Activated T-helper 17 cell treated with anti-CD3 and anti-CD28 coated beads, Interleukin-2, amount 50 U/mL, for 72 hours (primary cell): ENCODE measurements at places on chromosomes 7 and 10. TPM values are rescaled to one million over a fixed set of nuclear protein-coding genes. Genes with fewer than 3 reads are reported as not detected.

SPRN gene
- total RNA-seq, result not detected

RBP4 gene
- total RNA-seq, result not detected

KAT6B gene
- total RNA-seq, result 20.5 TPM

TAS2R5 gene
- total RNA-seq, result 2.4 TPM

MUC3A gene
- total RNA-seq, result not detected

PRF1 gene
- 22.5 TPM for total RNA-seq

HMX2 gene
- total RNA-seq, result 0.19 TPM

ICA1 gene
- total RNA-seq, result 1.4 TPM

- ATAC-seq, result no peak
Measured at GRCh38 chr10:108901781-108902618, 1021.3 kb downstream of the XPNPEP1 start.

- no peak for ATAC-seq
Measured at GRCh38 chr7:10930551-10930950, 43.1 kb upstream of the PHF14 start.

- no peak for ATAC-seq
Measured at GRCh38 chr7:115701141-115701540, 329.4 kb downstream of the TFEC start.

DNA sequence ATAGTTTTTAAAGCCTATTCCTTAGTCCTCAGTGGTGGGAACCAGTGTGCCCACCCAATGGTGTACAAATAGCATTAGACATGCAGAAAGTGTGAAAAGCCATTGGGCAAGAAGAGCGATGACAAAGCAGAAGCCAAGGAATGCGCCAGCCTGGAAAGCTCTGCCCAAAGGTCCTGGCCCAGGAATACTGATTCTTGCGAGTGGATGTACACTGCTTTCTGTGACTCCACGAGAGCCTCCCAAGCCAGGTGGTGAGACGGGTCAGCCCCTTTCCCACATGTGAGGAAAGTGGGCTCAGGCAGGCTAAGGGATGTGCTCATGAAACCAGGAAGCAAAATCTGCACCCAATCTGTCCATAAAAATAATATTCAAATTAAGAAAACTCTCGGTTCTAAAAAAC is 106.6 kb downstream of the ADCY1 start:
- ATAC-seq, result no peak

DNA sequence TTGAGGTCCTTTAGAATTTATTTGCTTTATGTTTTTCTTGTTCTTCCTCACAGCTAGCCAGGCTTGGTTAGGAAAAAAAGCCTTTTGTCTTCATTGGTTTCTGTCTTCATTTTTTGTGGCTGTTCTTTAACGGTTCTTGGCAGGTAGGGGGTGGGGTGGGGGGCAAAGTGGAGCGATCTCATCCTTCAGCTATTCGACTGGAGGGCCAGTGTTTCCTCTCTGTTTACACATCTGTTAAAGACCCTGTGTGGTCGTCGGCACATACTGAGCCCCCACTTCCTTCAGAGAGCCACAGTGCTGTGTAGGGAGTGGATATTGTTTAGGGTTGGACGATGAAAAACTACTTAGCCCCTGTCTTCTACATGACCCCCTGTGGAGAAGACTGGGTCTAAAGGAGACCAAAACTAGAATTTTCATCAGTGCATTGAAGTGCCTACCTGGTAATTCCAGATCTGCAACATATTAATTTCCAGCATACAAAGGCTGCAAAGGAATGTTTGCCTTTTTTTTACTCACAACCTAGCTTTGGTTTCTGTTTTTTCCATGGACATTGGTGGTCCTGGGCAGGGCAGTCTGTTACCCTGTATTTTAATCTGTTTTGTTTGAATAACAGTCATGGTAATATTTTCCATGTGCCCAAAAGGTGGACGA is 29.0 kb downstream of the PRPF18 start:
- ATAC-seq, result no peak

GRCh38 chr10:124558339-124559321 is 97.0 kb downstream of the LHPP start:
- no peak for ATAC-seq

- ATAC-seq, result no peak
Measured at GRCh38 chr7:110569486-110570205, 521.3 kb upstream of the LRRN3 start.

- no peak for ATAC-seq
Measured at GRCh38 chr7:31687024-31687748, at the start of gene PPP1R17. TSS of gene PPP1R17 (plus strand) at chr7:31687215. CDS start at chr7:31692442, 5,227 bp downstream.

GRCh38 chr7:79296553-79297320 is 156.7 kb downstream of the MAGI2 start:
- ATAC-seq, result no peak

DNA sequence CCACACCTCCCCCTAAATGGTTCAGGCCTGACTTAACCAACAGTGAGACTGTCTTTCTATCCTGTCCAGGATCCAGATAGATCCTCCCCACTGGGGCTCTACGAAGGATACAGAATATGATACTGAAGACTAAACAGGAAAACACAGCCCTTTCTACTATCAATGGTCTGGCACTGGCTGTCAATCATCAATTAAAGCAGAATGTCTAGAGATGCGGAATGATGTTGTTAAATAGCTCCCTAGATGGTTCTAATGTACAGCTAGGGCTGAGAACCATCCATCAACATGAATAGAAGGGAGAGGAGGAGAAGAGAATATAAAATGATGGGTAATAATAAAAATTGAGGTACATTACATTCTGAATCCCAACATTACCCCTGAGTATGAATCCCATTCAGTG is 314.3 kb upstream of the CELF2 start:
- no peak for ATAC-seq

DNA sequence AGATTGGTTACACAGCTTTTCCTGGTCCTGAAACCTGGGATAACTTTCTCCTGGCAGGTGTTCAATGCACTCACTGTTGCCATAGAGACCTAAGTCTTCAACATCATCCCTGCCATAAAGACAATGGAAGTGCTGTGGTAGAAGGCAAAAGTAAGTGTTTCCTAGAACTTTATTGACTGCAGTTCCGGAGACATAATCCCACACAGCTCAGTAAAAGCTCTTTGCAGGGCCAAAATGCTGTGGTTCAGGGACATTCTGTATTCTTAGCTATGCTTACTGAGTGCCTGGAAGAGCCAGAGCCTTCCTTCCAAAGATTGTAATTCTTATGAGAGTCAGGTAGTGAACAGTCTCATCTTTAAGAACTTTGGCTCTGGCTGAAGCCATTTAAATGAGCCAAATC is 5.3 kb downstream of the WIPF3 start:
- no peak for ATAC-seq

DNA sequence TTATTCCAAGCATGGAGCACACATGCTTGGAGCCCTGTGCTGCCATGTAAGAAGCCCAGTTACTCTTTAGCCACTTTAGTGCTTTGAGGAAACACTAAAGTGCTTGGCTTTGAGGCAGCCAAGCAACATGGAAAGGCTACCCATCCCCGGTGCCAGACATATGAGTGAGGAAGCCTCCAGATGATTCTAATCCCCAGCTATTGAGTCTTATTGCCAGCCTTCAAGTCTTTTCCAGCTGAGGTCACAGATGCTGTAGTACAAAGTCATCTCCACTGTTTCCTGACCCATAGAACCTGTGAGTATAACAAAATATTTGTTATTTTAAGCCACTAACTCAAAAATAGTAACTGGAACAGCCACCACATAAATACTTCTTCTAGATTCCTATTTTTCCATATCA is 91.4 kb upstream of the CYP26C1 start:
- ATAC-seq, result no peak

GRCh38 chr7:13035233-13035632 is 347.8 kb downstream of the ARL4A start:
- ATAC-seq, result no peak

DNA sequence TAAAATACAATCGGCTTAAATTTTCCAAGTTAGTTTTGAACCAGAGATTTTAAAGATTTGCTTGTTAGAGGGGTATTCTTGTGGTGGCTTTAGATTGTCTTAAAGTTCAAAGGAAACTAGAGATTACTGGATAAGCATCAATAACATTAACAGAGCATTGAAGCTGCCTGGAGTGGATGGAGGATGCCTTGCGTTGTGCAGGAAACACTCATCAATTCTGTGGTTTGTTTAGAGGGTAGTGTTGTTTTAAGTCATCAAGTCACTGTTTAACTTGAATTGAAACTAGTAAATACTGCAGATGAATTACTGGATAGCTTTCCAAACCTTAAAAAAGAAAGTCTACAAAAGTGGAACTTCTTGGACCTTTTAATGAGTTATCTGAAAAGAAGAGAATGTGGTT is 218.6 kb downstream of the CELF2 start:
- peak; percentile 57 for ATAC-seq

GRCh38 chr7:92723205-92723604 is 113.2 kb downstream of the CDK6 start:
- ATAC-seq, result no peak

DNA sequence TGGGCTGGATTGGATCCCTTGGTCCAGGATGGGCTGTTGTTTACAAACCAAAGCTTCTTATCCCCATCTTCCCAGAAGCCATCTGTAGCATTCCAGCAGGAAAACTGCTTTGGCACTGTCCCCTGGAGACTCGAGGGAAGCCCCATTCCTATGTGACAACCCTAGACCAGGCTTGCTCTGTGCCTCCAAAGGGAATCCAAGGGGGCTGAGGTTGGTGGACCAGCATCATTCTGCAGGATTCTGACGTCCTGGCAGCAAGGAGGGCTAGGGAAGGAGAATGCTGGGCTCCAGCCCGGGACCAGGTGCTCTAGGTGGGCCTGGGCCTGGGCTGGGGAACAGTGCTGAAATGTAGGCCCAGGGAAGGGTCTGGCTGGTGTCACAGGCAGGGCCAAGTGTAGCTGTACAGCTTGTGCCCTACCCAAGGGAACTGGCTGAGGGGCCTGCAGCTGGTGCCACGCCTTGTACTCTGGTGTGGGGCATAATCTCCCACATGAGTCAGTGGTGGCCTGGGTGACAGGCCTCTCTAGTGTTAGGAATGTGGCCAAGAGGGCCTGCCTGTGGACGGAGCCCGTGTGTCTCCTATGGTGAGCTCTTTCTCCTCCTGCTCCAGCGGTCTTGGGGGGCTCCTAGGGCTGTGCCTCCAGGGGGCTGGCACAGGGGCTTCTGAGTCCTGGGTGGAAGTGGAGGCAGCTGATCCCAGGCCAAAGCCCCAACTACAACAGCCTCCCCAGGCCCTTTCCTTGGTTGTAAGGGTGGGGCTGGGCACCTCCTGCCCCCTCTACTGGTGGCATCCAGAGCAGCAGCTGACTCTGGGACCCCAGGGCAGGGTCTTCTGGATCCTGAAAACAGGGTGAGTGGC is 25.2 kb downstream of the TRIM8 start:
- no peak for ATAC-seq

- ATAC-seq, result no peak
Measured at GRCh38 chr10:130028465-130028819, 64.4 kb upstream of the EBF3 start.
